KBM-7 (cell line): ENCODE measurements at places on chromosomes 5 and 9.
A peak's percentile ranks its signal among the peaks of the same experiment; 100 is the strongest.

GRCh38 chr9:81599837-81600236, 89.5 kb downstream of the TLE1 start:
- peak; percentile 12 for DNase-seq

- no peak for DNase-seq
These were observed 6.3 kb downstream of the PDCL start for GRCh38 chr9:122822056-122822455.

GRCh38 chr9:105281272-105281671, 36.8 kb downstream of the SLC44A1 start:
- no peak for DNase-seq

DNA sequence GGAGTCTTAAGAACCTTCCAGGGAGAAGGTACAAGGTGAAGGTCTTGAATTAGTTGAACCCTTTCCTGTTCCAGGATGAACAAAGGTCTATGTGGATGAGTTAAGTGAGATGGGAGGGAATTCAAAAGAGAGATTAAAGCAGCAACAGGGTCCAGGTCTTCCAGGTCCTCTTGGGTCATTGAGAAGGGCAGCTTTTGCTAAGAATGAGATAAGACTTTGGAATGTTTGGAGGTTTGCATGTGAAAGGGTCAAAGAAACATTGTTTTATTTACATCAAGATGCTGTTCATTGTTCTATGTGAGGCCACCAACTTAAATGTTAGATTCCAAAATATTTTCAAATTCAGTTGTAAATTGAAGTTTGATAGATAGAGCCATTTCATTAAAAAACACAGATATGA, 463.9 kb downstream of the ANXA1 start:
- DNase-seq, result no peak

GRCh38 chr5:144522698-144523097, 352.0 kb downstream of the KCTD16 start:
- DNase-seq, result no peak

GRCh38 chr9:137077758-137078693, 709 bp downstream of the UAP1L1 start:
- DNase-seq, result no peak

DNA sequence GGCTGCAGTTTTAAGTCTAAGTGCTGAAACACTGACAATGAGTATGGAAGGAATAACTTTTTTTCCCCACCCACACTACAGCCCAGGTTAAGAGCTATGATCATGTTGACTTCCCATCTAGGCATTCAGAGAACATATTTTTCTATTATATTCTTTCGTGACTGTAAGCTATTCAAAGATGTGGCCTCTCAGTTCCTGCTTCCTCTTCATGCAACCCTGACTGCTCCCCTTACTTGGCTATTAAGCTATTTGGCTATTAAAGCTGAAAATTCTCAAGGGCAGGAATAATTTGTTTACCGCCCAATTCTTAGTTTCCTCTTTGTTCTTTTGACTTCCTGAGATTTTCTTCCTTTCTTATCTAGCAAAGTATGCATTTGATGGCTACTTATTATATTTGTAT, 18.6 kb upstream of the ALDH1A1 start:
- DNase-seq, result no peak

DNA sequence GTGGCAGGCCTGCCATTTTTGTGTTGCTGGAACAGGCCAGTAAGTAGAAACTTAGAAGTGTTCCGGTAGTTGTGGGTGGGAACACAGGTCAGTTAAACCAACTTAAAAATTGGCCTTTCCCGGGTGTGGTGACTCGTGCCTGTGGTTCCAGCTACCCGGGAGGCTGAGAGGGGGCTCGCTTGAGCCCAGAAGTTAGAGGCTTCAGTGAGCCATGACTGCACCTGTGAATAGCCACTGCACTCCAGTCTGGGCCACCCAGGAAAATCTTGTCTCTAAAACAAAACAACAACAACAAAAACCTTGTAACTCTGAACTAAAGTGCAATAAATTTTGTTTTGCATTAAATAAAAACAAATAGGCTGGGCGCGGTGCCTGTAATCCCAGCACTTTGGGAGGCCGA, 1.4 kb upstream of the NHP2 start:
- DNase-seq, result no peak

GRCh38 chr9:2288309-2288708, 273.2 kb downstream of the SMARCA2 start:
- DNase-seq, result no peak

GRCh38 chr5:14851597-14851996, 20.0 kb downstream of the ANKH start:
- DNase-seq, result no peak

DNA sequence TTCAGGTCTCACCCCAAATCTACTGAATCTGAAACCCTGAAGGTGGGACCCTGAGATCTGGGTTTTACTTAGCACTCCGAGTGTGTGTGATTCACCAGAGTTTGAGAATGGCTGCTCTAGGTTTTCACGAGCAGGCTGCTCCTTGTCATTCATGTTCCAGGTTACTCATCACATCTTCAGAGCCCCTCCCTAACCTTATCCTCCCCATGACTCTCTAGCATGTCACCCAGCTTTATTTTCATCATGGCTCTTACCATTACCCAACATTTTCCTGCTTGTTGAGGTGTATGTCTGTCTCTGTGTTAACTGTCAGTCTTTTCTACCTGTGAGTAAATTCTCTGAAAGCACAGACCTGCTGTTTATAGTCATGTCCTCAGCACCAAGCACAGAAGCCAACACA, 319.2 kb downstream of the NSG2 start:
- no peak for DNase-seq

- DNase-seq, result no peak
These were observed 249.2 kb downstream of the NR2F1-AS1 start for GRCh38 chr5:93331863-93332262.

GRCh38 chr9:11335011-11335410, 722.2 kb upstream of the PTPRD start:
- DNase-seq, result no peak

GRCh38 chr9:102225841-102226441, 487.5 kb upstream of the GRIN3A start:
- DNase-seq, result no peak

DNA sequence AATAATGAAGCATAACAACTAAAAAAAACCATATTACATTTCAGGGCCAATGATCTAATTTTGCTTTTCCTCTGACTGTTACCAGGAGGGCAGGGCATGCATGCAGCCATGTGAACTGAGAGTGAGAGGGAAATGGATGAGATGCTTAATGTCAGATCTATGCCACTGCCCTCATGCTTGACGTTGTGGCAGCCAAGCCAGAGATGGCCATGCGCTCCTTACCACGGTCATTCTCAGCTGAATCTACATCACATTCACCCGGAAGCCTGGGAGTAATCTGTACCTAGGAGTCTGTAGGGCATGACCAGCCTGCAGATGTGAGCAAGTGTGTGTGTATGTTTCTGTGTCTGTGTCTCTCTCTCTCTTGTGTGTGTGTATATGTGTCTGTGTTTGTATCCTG, 183.7 kb downstream of the KDM4C start:
- no peak for DNase-seq
